ENCODE measurements at places on chromosomes 6 and 20. TPM values are rescaled to one million over a fixed set of nuclear protein-coding genes. Genes with fewer than 3 reads are reported as not detected.

Gene TRERF1
- total RNA-seq = under 0.01 TPM

Gene RIMS1
- total RNA-seq = 14.0 TPM

Gene CLPSL1
- total RNA-seq = not detected

Gene THBS2
- 260 TPM for total RNA-seq

Gene ZSCAN12
- total RNA-seq = 6.3 TPM

Gene CST5
- not detected for total RNA-seq

Gene BEND3
- 3.7 TPM for total RNA-seq

Gene SMIM8
- total RNA-seq = 4.1 TPM

Gene RIPOR3
- total RNA-seq = under 0.01 TPM

Gene SAMD3
- total RNA-seq = not detected

Gene CRIP3
- total RNA-seq = not detected

Gene ASIP
- not detected for total RNA-seq

Gene RNF144B
- total RNA-seq = 118 TPM

Gene BLOC1S5
- 12.8 TPM for total RNA-seq

Gene TNXB
- total RNA-seq = 0.36 TPM

Gene DLK2
- total RNA-seq = 0.09 TPM

Gene GJA1
- total RNA-seq = 435 TPM

Gene PRR18
- total RNA-seq = not detected

Gene GSTA1
- total RNA-seq = not detected

Gene ZNF311
- total RNA-seq = 0.63 TPM

Gene CST9L
- not detected for total RNA-seq

Gene BMP5
- total RNA-seq = not detected

Gene SLC26A8
- total RNA-seq = not detected

Gene DEFB132
- not detected for total RNA-seq

Gene SSTR4
- not detected for total RNA-seq
